Vagina (tissue), 2 donors: ENCODE measurements at places on chromosomes 2 and 18. TPM values are rescaled to one million over a fixed set of nuclear protein-coding genes. Genes with fewer than 3 reads are reported as not detected.

IL1RN gene
- total RNA-seq, result 253 TPM

KLF7 gene
- 35.8 TPM for total RNA-seq

EFHD1 gene
- total RNA-seq, result 22.6 TPM

VSNL1 gene
- total RNA-seq, result 19.2 TPM

MSTN gene
- total RNA-seq, result 0.74 TPM

DLX2 gene
- not detected for total RNA-seq

GDF7 gene
- 9.3 TPM for total RNA-seq

- no peak overlapping the region for H3K4me3 ChIP-seq
- peaks cover 20% of the 10 kb centered on the region for H3K4me1 ChIP-seq
- DNase-seq, result no peak
- H3K36me3 ChIP-seq, result no peaks in the 10 kb centered on the region
- no peak overlapping the region for H3K27ac ChIP-seq
- no peaks in the 10 kb centered on the region for H3K27me3 ChIP-seq
Observed at GRCh38 chr18:58339890-58340289, 289.0 kb downstream of the ALPK2 start.

DNA sequence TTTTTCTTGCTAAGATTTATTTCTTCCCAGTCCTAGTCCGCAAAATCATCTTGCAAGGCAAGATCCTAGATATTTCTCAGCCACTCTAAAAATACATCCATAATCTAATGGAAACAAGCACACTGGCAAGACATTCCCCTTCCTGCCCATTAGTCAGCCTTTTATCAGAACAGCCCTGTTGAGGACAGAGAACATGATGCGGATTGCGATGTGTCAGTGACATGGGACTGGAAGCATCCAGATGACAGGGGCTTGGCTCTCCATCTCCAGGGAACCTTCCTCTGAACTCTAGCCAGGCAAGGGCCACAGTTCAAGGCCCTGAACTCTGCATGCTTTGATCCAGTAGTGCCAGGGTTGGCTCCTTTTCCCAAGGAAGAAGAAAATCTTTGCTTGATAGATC lies 70.0 kb downstream of the VSNL1 start:
- DNase-seq, result no peak
- H3K27me3 ChIP-seq, result no peaks in the 10 kb centered on the region
- H3K4me3 ChIP-seq, result no peak overlapping the region
- H3K4me1 ChIP-seq, result no peaks in the 10 kb centered on the region
- no peaks in the 10 kb centered on the region for H3K36me3 ChIP-seq

- H3K4me1 ChIP-seq, result no peaks in the 10 kb centered on the region
- no peaks in the 10 kb centered on the region for H3K36me3 ChIP-seq
- no peak overlapping the region for H3K27ac ChIP-seq
- H3K27me3 ChIP-seq, result no peaks in the 10 kb centered on the region
Observed at GRCh38 chr18:31154181-31154580, 8.5 kb downstream of the DSC1 start.

- H3K27me3 ChIP-seq, result no peaks in the 10 kb centered on the region
- peaks cover 62% of the 10 kb centered on the region for H3K4me1 ChIP-seq
- DNase-seq, result no peak
- H3K27ac ChIP-seq, result peak overlapping the region; percentile 11
- H3K36me3 ChIP-seq, result peaks cover 5% of the 10 kb centered on the region
- H3K4me3 ChIP-seq, result no peak overlapping the region
Observed at GRCh38 chr2:173934895-173935294, 30.3 kb downstream of the SP3 start.

DNA sequence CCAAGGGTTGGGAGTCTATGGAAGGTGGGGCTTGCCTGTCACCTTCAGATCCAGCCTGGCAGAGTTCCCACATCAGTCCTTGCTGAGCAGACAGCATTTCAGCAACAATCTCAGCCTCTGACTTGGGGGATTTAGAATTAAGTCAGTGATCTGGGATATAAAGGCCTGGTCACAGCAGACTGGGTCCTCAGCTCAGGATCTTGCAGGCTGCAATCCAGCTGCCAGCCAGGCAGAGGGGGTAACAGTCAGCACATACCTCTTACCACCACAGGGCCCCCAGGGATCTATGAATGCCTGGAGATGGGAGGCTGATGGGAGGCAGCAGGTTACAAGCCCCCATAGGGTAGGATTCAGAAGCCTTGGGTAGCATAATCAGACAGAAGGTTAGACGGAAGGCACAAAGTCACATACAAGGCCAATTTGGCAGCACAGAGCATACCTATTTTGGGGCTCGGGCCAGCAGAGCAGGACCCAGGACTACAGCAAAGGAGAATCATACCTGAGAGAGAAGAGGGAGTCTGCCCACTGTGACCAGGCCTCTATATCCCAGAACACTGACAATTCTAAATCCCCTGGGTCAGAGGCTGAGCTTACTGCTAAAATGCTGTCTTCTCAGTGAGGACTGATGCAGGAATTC lies 163.5 kb downstream of the MTCL1 start:
- no peak overlapping the region for H3K4me3 ChIP-seq
- H3K4me1 ChIP-seq, result peaks cover 4% of the 10 kb centered on the region
- no peaks in the 10 kb centered on the region for H3K27me3 ChIP-seq
- no peak overlapping the region for H3K27ac ChIP-seq

DNA sequence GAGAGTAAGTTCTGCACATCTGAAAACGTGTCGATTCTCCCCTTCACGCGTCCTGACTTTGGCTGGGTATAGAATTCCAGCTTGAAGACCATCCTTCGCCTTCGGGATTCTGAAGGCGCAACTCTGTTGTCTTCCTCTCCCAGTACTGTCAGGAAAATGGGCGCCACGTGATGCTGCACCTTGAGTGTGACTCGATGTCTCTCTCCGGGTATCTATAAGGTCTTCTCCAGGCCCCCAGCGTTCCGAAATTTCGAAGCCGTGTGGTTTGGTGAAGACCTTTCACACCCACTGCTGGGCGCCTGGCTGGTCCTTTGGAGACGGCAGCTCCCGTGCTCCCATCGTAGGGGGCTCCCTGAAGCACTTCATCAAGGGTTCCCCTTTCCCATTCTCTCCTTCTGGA lies 203.7 kb downstream of the HDAC4 start:
- H3K4me1 ChIP-seq, result peaks cover 24% of the 10 kb centered on the region
- H3K27me3 ChIP-seq, result no peaks in the 10 kb centered on the region
- DNase-seq, result no peak
- H3K27ac ChIP-seq, result no peak overlapping the region
- no peaks in the 10 kb centered on the region for H3K36me3 ChIP-seq

DNA sequence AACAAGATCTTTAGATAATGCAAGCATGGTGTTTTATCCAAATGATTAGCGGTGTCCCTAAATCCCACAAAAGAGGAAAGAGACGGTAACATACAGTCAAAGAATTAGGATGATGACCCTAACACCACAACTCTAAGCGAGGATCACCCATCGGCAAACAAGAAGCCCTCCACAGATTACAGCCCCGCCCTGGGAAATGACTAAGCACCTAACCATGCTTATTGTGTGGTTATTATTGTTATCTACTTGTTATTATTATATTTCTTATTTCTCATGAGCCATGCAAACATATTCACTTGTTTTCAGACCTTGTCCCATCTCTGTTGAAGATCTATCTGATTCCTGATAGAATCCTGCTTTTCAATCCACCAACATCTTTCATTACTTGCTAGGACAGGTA lies 651.3 kb downstream of the NYAP2 start:
- no peaks in the 10 kb centered on the region for H3K36me3 ChIP-seq
- DNase-seq, result no peak
- H3K4me3 ChIP-seq, result no peak overlapping the region

DNA sequence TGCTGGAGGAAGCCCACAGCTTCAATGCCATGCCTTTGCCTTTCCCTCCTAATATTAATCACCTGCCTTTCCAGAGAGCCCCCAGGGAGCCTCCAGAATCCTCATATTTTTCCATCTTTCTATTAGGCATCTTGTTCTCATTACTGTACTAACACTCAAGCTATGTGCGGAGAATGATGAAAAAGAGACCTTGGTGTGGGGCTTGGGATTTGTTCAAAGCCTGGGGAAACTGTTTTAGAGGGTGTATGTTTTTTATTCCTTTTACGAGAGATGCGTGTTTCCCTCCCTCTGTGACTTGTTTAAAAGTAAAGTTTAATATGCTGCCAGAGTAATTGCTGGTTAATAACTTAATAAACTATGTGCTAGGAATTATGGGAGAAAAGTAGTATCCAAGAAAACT lies 102.4 kb upstream of the ZFP36L2 start:
- no peak for DNase-seq
- H3K4me3 ChIP-seq, result no peak overlapping the region
- H3K4me1 ChIP-seq, result peaks cover 69% of the 10 kb centered on the region
- H3K36me3 ChIP-seq, result no peaks in the 10 kb centered on the region
- H3K27ac ChIP-seq, result peak overlapping the region; percentile 72
- H3K27me3 ChIP-seq, result no peaks in the 10 kb centered on the region

DNA sequence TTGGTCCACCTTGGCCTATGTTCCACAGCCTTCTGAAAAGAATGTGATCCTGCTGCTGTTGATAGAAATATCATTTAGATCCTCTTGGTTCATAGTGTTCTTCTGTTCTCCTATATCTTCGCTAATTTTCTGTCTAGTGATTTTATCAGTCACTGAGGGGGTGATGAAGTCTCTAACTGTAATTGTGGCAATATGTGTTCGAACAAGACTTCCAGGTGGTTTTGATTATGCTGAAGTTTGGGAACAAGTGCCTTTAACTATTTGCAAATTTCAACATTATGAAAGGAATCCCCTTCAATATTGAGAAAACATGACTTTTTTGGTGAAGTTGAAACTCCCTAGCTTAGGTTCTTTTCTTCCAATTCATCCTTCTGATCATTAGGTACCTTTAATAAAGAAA lies 140.4 kb downstream of the MTX2 start:
- no peak overlapping the region for H3K4me3 ChIP-seq
- DNase-seq, result no peak

DNA sequence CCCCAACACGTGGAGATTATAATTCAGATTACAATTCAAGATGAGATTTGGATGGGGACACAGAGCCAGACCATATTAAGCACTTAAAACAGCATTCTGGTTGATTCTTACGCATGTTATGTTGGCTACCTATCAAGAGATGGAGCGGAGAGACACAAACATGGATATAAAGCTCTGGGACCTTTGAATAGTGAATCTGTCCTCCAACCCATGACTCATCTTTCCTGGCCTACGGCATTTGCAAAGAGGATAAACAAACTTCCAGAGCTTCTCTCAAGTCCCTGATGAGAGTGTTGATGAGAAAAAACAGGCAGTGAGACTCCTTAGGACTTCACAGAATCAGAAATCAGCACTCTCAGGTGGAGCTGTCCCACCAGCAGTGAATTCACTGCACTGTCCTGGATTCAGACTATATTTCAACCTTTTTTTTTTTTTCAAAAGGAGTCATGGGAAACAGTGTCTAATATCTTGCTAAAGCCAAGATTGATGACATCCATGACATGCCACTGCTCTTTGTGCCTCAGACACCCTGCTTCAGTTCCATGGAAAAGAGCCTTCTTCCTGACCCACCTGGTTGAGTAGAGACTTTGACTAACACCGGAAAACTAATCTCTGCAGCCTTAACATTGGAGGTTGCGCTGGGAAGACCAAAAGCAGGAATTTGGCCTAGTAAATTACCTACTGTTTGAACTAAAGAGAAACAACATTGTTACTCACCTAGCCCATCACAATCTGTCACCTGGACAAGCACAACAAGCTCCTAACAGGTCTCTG lies 62.1 kb upstream of the NPAS2 start:
- H3K36me3 ChIP-seq, result no peaks in the 10 kb centered on the region
- H3K4me3 ChIP-seq, result no peak overlapping the region
- H3K27ac ChIP-seq, result no peak overlapping the region
- no peaks in the 10 kb centered on the region for H3K27me3 ChIP-seq
- peaks cover 15% of the 10 kb centered on the region for H3K4me1 ChIP-seq

- no peaks in the 10 kb centered on the region for H3K36me3 ChIP-seq
- no peak overlapping the region for H3K4me3 ChIP-seq
- no peaks in the 10 kb centered on the region for H3K27me3 ChIP-seq
Observed at GRCh38 chr2:1318366-1319009, 94.8 kb upstream of the TPO start.

DNA sequence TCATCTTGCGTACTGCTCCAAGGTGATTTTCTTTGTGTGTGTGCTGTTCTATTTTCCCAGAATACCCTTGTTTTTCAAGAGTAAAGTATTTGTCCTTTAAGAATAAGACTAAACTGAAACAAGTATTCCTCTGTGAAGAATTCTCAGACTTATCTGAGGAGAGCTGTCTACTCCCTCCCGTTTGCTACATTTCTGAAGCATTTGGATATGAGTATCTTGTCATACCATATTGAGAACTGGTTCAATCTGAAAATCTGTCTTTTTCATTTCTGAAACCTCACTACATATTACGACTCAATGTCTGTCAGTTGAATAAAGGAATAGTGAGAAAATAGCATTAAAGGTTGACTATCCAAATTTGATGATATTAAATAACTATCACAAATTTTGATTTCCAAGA lies 159.4 kb downstream of the PMAIP1 start:
- DNase-seq, result no peak
- H3K36me3 ChIP-seq, result no peaks in the 10 kb centered on the region
- H3K4me3 ChIP-seq, result no peak overlapping the region
- no peaks in the 10 kb centered on the region for H3K4me1 ChIP-seq
- H3K27ac ChIP-seq, result no peak overlapping the region
- H3K27me3 ChIP-seq, result no peaks in the 10 kb centered on the region

DNA sequence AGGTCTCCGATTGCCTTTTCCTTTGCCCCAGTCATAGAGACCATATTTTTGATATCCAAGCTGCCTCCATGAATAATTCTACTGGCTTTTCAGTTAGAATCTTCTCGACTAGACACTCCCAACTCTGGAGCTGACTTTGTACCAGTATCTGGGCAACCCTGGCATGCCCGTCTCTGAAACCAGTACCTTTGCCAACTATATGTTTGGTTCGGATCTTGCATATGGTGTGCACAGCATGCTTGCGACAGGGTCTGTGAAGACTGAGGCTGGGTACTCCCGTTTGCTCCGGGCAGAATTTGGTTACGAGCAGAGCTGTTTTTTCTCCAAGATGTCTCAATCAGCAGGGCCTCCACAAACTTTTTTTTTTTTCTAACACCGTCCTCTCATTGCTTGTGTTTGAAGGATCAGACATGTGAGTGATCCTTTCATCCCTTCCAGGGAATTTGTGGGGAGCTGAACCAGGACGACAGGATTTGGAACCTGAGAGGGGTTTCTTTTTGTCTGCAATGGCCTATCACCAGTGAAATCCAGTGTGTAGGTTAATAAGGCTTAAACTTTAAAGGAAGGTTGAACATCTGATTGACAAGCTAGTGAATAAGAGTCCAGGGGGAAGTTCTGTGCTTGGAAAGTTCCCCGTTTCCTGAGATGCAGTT lies 322.3 kb downstream of the MYCN start:
- H3K4me3 ChIP-seq, result no peak overlapping the region
- H3K27ac ChIP-seq, result no peak overlapping the region
- no peaks in the 10 kb centered on the region for H3K36me3 ChIP-seq

GRCh38 chr18:78713069-78713468 lies 266.5 kb upstream of the SALL3 start:
- H3K4me1 ChIP-seq, result no peaks in the 10 kb centered on the region
- no peak overlapping the region for H3K4me3 ChIP-seq
- H3K27me3 ChIP-seq, result no peaks in the 10 kb centered on the region
- no peaks in the 10 kb centered on the region for H3K36me3 ChIP-seq
- no peak overlapping the region for H3K27ac ChIP-seq

DNA sequence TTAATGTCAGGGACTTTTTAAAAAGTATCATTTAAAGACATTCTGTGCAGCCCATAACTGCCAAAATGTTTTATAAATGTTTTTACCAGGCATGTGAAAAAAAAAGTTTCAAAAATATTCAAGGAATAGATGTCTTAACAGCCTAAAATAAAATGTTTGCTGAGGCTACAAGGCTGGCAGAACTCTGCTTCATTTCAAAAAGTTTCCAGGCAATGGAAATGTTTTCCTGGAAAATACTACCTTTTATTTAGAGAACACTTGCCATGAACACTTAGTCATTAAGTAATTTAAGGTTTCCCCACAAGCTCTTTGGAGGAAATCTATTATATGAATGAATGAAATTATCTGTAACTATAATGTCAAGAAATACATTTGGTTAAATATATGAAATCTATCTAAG lies 68.8 kb downstream of the THADA start:
- peak overlapping the region; percentile 35 for H3K27ac ChIP-seq
- H3K4me1 ChIP-seq, result peaks cover 17% of the 10 kb centered on the region
- DNase-seq, result no peak
- H3K36me3 ChIP-seq, result no peaks in the 10 kb centered on the region
